ENCODE measurements at places on chromosomes 12 and 14. TPM values are rescaled to one million over a fixed set of nuclear protein-coding genes. Genes with fewer than 3 reads are reported as not detected.
A peak's percentile ranks its signal among the peaks of the same experiment; 100 is the strongest.

Gene PTGER2
- 5.7 TPM for total RNA-seq

Gene VWF
- total RNA-seq, result 0.23 TPM

DNA sequence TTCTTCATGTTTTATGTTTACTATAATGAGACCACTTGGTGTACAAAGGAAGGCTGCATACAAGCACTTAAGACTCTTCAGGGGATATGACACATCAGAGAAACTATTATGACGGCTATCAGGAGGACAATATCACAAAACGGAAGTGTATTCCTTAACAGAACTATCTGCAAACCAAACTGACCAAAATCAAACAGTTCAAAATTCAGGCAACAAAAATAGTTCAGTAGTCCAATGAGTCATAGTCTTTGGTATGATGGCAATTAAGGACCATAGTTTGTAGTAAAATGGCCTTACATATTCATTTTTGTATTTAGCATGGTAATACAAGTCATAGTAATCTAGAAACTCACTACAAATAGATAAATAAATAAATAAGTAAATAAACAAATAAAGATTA, 1638.7 kb upstream of the SEL1L start:
- DNase-seq, result no peak

Gene RAPGEF3
- 2.0 TPM for total RNA-seq

DNA sequence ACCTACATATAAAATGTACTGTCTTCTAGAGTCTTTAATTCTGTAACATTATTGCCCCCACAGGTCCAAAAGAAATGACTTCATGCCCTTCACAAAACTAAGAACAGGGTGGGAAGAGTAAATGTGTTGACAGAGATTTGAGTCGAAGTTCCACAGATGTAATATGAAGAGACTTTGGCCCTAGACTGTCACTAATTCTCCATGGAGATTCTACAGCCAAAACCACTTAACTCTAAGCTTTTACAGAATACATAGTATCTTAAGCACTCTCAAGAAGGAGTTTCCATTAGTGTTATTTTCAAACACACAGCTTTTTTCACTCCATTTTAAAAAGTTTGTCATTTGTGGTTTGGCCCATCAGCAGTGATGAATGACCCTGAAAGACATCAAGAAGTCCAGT, 56.3 kb downstream of the ABCC9 start:
- DNase-seq, result no peak

GRCh38 chr14:106586098-106586704, 1059.8 kb downstream of the TMEM121 start:
- no peak for DNase-seq

DNA sequence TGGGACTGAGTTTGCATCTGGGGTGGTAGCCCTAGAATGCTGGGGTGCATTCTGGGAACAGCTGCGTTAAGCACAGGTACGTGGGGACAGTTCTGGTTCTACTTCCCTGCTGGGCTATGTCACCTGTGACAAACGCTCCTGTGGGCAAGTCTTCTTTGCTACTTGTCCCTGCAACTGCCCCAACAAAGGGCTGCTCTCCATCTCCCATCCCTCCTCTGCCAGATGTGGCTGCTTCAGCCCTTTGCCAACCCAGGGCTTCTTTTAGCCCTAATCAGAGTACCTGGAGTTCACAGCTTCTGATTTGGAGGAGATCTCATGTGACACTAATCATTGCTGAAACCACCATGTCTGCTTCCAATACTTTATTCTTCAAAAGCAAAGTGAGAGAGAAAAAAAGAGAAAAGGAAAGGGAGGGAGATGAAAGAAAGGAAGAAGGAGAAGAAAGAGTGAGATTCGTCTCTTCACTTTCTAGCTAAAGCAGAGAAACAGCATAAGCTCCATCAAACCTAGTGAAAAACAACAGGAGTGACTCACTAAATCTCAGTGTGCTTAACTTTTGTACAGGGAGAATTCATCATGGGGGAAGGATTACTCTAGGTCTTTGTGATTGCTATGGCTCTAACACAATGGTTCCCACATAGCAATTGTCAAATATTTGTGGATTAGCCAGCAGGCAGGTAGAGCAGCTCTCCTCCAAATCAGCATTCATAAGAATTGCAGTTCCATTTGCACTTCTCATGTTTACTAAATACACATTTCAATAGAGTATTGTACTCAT, 174.8 kb downstream of the LRIG3 start:
- DNase-seq, result no peak

GRCh38 chr14:64950889-64951288, 8.3 kb upstream of the GPX2 start:
- no peak for DNase-seq

- DNase-seq, result no peak
These were observed 226.7 kb upstream of the ABCD2 start for GRCh38 chr12:39846304-39846703.

GRCh38 chr14:35949920-35950513, 123.9 kb downstream of the BRMS1L start:
- peak; percentile 9 for DNase-seq

DNA sequence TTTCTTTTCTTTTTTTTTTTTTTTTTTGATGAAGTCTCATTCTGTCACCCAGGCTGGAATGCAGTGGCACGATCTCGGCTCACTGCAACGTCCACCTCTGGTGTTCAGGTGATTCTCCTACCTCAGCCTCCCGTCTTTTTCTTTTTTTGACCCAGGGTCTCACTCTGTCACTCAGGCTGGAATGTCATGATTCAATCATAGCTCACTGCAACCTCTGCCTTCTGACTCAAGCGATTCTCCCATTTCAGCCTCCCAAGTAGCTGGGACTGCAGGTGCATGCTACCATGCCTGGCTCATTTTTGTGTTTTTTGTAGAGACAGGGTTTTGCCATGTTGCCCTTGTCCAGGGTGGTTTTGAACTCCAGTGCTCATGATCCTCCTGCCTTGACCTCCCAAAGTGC, 12.0 kb downstream of the FUT8 start:
- no peak for DNase-seq

- no peak for DNase-seq
These were observed 53.1 kb upstream of the NPFF start for GRCh38 chr12:53560351-53560750.

Gene POP5
- 71.1 TPM for total RNA-seq

Gene MMP14
- total RNA-seq, result 298 TPM

GRCh38 chr12:53078425-53079225, 565 bp downstream of the SPRYD3 start:
- no peak for DNase-seq

GRCh38 chr12:99154216-99154982, 493.2 kb upstream of the GARIN6 start:
- DNase-seq, result no peak

Gene POTEM
- total RNA-seq, result not detected

Gene OR4E2
- total RNA-seq, result not detected

GRCh38 chr12:40569626-40570179, 122.5 kb upstream of the CNTN1 start:
- DNase-seq, result no peak

Gene SLC25A21
- total RNA-seq, result not detected

Gene SLC22A17
- 4.6 TPM for total RNA-seq

DNA sequence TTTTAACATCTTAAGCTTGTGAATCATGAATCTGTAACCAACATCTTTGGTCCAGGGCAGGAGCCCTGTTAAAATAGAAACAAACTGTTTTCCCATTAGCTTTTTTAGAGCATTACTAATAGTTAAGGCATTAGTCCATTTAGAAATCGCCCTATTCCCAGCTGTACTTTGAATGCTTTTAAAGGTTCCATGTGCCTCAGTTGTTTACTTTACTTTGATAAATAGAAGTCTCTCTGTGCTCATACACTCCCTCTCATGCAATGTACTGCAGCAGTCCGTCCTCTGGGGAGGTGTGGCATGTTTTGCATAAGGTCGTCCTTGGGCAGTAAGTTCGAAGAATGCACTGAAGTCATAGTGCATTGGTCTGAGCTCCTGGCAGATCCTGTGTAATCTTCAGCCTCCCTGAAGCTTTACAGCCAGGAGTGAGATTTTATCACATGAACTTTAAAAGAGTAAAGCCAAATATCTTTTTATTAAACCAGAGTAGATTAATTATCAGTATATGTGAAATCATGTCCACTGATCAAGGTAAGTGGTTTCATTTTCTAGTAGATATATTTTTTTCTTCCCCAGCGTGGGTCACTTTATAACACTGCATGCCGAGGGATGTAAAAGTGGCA, 134.7 kb downstream of the FGD4 start:
- DNase-seq, result peak; percentile 78

DNA sequence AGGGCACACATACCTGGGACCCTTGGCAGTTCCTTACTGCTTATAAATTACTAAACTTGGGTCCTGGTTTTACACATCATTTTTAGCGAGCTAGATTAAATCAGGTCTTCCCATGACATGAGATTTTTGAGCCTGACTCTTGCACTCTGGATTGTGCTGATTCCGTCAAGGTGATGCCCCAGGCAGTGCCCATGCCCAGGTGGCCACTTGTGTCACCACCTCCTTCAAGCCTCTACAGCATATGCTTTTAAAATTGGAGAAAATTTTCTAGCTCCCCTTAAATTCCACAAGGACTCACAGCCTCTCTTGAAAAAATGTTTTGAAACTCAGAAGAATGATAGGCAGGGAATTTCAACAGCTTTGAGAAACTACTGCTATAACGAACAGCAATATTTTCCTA, 9.6 kb downstream of the PTPN21 start:
- no peak for DNase-seq

GRCh38 chr14:65206448-65207096, 104.3 kb upstream of the MAX start:
- peak; percentile 20 for DNase-seq

DNA sequence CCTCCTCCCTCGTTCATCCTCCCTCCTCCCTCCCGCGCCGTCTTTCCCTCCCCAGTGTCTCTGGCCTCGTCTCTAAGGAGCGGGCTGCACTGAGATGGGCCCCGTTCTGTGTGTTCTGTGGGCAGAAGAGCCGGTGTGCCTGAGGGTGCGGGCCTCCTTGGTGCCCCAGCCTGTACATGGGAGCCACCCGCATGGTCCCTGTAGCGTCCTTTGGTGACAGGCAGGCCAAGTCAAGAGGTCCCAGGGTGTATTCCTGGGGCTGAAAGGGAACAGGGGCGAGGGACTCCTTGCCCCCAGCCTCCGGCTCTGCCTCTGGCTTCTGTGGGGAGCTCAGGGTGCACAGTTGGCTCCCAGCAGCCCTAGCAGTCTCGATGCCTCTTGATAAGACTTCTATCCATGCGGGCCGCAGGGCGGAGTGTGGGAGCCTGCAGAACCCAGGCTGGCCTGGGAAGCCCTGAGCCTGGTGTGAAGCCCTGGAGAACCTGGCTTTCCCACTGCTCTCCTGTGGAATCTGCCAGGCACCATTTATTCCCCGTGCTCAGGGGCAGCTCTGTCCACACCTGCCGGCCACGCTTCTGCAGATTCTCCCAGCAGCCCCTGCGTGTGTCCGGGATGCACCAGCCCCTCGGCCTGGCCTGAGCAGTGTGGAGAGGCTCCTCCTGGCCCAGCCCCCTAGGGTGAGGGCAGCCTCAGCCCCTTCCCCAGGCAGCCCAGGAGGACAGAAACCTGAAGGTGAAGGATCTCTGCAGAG, 181.3 kb downstream of the KIF26A start:
- DNase-seq, result no peak

GRCh38 chr12:750366-751191, 1.8 kb upstream of the WNK1 start:
- DNase-seq, result no peak

GRCh38 chr12:22919883-22920282, 294.9 kb downstream of the ETNK1 start:
- DNase-seq, result no peak

DNA sequence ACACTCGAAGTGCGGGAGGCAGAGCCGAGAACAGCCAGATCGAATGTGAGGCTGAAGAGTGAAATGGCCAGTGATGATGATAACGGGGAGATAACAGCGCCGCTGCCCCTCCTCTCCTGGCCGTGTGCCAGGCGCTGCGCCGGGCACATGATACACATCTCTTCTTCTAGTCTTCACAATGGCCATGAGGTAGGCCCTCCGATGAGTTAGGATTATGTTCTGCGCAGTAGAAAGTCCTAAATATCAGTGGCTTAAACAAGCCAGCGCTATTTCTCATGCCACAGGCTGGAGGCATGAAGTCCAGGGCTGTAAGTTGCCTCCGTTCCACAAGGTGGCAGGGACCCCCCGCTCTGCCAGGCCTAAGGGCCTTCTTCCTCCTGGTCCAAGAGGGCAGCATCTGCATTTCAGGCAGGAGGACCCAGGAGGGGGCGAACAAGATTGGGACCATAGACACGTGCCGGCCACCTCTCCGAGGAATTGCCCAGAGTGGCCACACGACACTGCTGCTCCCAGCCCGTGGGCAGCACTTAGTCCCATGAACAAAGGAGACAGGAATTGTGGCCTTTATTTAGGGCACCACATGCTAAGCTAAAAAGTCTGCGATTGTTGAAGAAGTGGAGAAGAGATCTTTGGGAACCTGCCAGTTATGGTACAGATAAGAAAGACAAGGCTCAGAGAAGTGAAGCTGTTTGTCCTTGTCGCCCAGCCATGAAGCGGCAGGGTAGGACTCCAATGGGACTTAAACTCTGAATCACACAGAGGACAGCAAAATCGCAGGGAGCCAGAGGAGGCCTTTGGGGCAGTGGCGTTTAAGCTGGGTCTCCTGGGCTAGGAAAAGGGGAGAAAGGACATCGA, 10.9 kb upstream of the HVCN1 start:
- DNase-seq, result no peak

- DNase-seq, result no peak
These were observed 4.1 kb downstream of the MAP1LC3B2 start for GRCh38 chr12:116563262-116563661.

DNA sequence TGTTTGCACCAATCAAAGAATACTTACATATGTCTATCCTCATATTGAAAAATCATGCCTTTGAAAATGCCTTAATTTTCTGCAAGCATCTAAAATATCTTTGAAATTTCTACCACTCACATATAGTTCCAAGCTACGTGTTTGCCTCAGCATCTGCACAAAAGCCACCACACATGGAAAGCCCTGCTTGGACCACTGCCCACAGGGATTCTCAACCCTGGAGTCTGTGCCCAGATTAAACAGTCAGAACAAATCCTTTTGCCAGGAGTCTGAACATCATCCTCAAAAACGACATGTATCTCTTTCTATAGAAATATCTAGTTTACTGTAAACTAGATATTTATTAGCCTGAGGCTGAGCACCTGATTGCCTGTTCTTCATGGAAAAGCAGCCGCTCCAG, 32.6 kb downstream of the ARMH4 start:
- no peak for DNase-seq

DNA sequence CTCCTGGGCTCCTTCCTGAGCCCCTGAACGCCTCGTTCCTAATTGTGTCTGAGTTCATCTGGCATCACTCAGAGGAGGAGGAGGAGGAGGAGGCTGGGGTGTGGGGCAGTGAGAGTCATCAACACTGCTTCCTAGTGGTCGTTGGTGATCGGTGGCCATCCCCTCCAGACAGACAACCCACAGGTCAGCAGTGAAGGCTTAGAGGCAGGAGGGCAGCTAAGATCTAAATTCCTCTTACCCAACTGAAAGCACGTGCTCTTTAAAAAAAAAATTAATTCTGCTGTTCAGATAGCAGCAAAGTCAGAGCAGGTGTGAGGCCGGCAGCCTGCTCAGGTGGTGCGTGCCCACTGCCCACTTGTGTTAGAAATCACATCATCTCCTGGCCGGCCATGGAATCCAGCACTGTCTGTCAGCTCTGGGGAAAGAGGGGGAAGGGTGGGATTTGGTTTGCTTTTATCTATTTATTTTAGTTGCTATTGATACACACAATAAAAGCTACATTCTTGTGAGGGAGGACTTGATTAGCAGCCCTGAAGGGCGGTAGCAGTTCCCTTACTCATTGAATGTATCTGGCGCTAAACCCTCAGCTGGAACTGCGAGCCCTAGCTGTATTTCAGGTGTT, 46.6 kb downstream of the PPP2R5C start:
- no peak for DNase-seq

Gene GALNT9
- total RNA-seq, result 1.7 TPM

Data from H4 (cell line).